ENCODE measurements at places on chromosomes 5 and 9. TPM values are rescaled to one million over a fixed set of nuclear protein-coding genes. Genes with fewer than 3 reads are reported as not detected.

DNA sequence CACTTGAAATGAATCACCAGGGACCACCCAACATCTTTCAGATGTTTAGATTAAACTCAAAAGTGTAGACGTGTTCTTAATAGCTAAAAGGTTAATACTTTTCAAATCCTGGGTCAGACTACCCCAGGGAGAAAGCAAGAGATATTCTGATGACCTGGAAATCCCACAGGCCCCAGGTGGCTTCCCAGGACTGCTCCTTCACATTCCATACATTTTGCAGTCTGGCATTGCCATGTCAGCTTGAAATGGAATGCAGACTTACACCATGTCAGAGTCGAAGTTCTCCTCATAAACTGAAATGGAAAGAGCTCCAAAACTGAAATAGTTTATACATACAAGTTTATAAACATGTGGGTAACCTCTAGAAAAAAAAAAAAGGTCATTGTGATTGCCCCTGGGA lies 61.5 kb downstream of the TMEM167A start:
- no peak for DNase-seq

- no peak for DNase-seq
Measured at GRCh38 chr5:80143491-80143890, 108.3 kb downstream of the THBS4 start.

- DNase-seq: no peak
Measured at GRCh38 chr9:126869368-126869767, 8.9 kb downstream of the ZBTB34 start.

GRCh38 chr9:6764523-6764922 lies 6.8 kb downstream of the KDM4C start:
- no peak for DNase-seq

DNA sequence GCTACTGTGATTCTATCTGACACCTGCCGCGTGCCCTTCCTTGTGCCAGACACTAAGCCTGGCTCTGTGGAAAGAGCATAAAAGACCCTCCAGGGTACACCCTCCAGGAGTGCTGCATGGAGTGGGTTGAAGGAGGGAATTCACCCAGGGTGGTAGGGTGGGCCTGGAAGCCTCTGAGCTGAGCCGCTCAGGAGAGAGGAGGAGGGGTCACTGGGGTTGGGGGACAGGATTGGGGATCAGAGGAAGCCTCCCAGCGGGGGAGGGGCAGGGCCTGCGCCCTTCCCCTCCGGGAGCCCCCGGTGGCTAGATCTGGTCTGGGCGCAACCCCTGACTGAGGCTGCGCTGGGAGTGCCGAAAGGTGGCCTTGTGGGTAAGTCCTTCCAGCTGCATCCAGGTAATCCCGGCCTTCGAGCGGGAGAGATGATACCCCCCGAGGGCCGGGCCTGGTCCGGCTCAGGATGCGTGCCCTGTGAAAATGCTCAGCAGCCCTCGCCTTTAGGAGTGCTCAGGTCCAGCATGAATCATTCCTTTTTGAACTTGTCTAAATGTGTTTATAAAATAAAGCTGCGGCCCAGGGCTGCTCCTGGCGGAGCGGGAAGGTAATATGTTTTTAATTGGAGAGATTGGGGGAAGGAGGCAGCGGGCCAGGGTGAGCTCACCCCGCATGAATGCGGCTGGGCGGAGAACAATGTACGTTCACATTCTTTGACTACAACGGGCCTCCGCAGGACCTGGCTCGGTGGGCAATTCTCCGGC lies 118.1 kb upstream of the SMIM23 start:
- DNase-seq: peak; percentile 56

DNA sequence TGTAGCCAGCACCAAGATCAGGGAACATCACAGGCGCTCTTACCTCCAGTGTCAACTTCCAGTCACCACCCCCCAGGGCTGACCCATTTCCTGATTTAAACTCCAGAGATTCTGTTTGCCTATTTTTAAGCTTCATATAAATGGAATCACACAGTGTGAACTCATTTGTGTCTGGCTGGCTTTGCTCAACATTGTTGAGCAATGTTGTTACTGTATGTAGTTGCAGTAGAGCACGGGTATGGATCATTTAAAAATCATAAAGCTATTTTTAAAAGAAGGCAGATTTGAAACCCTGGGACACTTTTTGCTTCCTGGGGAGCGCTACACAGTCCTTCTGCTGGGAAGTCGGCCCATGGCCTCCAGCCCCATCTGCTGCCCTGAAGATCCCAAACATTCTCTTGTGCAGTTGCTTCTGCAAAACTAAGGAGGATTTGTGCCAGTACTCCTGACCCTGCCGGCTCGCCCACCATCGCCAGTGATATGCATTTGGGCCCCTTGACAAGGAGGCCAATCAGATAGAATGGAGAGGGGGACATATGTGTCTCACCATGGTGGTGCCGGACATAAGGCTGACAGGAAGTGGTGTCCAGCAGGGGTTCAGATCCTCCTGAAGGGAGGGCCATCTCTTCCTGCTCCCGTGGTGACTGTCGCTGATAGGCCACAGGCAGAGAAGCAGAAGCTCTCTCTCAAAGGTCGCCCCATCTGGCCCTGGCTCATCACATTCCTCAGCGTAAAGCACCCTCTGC lies 13.3 kb downstream of the DCANP1 start:
- no peak for DNase-seq

DNA sequence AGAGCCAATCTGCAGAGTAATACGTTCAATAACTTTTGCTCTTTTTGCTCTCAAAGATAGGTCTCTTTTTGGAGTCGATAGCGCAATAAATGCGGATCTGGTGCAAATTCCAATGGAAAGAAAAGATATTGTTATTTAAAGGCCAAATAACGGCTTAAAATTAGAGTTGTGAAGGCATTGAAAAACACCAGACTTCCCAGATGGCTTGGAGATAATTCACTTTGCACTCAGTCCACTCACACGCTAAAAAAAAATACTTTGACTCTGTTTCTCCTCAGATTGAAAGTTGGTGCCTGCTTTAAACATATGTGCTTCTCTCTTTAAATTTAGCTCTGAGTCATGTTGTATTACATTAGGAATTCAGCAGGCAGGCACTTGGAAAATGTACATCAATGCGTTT lies 19.5 kb upstream of the MED27 start:
- DNase-seq: no peak

DNA sequence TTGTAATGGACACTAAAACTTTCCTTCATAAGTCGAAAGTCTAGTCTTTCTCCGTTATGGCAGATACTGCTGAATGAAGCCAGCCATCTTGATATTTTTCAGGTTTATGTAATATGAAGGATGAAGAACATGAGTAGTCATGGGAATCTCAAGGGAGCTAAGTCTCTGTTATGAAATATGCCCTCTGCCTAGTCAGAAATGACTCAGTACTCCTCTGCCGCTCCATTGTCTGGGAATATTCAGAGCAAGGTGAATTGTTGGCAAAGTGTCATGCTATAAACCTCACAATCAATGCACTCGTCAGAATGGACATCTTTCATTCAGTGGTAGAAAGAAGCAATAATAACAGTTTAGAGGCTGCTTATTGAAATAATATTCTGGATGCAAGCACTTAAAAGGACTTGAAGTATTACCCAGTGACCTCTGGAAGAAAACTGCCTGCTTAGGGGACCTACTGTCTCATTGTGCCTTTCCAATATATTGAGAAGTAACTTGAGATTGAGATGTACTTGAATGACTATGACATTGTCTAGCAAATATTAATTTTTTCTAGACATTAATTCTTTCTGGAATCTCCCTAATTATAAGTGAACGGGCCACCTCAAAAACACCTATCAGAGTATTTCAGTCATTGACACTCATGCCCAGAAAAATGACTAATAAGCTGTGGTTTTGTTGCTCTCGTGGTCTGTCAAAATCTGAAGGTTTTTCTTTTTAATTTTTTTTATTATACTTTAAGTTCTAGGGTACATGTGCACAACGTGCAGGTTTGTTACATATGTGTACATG lies 1011.5 kb upstream of the ACO1 start:
- DNase-seq: no peak

- DNase-seq: no peak
Measured at GRCh38 chr9:80292231-80292630, 720.5 kb downstream of the TLE4 start.

DNA sequence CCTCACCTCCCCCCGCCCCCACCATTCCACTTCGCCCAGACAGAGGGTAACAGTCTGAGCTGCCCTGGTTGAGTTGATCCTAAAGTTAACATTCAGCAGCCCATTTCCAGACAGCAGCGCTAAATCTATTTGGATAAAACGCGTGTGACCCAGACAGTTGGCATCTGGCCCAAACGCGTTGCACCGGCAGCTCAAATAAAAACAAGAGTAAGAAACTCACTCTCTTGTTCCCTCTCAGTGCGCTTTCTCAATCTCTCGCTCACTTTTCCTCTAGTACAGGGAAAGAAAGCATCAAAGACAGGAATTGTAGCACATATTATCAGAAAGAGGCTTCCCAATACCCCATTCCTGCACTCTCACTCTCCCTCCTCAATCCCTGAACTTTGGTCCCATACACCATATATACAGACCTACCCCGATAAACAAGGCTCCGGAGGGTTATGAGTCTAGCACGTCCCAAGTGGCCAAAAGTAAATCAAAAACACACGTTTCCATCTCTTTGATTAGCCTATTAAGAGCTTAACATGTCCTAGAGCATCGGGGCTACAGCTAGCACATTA lies 1.3 kb downstream of the ADAMTS6 start:
- no peak for DNase-seq

DNA sequence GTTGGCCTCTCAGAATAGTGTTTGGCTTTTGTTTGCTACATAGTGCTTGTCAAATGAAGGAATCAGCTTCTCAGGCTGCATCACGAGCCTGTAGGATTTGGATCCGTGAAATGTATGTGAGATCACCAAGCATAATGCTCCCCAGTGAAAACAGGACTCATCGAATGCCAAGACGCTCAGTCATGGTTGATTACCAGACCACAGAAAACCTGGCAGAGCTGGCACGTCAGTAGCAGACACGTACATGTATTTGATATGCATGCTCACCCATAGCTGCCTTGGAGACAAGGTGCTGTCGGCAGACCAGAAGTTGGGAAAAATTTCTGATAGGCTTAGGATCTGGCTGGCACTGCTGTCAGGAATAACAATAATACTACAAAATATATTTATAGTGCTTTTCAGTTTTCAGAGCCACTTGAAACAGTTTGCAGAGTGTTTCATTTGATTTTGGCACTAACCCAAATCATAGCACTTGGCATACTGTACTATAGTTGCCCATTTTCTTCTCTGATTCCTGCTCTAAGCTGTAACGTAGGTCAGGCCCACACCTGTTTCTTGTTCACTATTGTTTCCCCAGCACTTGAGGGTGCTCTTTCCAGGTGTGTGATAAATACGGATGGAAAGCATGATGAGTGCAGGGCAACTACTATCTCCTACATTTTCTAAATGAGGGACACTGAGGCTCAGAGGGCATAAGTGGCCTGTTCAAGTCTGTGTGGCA lies 226.1 kb downstream of the NR3C1 start:
- no peak for DNase-seq

DNA sequence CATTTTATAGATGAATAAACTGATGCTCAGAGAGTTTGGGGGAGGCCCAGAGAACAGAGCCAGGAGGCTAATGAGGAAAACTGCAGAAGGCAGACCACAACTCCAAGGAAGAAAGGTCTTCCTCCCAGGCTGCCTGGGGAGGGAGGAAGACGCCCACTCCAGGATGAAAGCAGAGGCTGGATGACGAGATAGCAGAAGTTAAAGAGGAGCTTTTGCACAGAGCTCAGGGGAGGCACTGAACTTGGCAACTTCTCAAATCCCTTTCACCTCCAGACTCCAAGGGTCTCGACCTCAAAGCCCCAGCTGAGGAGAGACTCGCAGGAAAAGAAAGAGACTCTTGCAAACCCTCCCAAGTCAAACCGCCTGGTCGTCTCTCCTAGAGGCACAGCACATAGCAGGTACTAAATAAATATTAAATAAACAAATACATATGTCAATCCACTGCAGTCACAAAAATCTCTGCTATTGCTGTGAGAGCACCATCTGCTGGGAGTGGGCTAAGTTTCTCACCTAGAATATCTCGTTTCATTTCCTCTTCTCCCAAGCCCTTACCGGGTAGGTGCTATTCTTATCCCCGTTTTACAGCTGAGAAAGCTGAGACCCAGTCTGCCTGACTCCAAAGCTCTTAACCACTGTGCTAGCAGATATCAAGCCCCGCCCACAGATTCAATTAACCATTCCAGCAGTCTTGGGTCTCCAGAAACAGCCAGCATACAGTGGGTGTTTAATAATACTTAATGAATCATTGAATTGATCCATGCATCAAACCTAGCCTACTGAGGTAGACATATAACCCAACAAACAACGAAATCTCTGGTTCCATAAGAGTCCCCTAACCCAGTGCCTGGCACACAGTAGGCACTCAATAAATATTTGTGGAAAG lies 97.8 kb upstream of the HAND1 start:
- no peak for DNase-seq

Gene PPIC
- 9.0 TPM for total RNA-seq

Gene ZNF483
- total RNA-seq: 83.8 TPM

Gene GPR151
- not detected for total RNA-seq

Gene AFF4
- total RNA-seq: 61.4 TPM
